Activated CD4-positive, alpha-beta T cell treated with anti-CD3 and anti-CD28 coated beads, Interleukin-2, amount 50 U/mL, for 4 hours (primary cell): ENCODE measurements at places on chromosomes 6 and 20.

DNA sequence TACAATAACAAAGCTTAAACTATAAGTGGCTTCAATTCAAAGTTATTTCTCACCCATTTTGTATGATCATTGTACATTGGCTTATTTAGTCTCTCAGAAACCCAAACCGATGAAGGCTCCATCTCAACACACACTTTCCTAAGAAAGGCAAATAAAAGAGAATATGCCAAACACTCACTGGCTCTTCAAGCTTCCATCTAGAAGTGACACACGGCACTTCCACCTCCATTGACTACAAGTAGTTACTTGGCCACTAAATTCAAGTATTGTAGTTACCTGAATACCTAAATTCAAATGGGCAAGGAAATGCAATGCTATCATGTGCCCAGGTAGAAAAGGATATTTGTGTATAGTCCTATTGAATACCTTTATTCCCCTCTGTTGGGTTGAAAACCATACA lies 170.6 kb downstream of the OGFRL1 start:
- no peak for DNase-seq

DNA sequence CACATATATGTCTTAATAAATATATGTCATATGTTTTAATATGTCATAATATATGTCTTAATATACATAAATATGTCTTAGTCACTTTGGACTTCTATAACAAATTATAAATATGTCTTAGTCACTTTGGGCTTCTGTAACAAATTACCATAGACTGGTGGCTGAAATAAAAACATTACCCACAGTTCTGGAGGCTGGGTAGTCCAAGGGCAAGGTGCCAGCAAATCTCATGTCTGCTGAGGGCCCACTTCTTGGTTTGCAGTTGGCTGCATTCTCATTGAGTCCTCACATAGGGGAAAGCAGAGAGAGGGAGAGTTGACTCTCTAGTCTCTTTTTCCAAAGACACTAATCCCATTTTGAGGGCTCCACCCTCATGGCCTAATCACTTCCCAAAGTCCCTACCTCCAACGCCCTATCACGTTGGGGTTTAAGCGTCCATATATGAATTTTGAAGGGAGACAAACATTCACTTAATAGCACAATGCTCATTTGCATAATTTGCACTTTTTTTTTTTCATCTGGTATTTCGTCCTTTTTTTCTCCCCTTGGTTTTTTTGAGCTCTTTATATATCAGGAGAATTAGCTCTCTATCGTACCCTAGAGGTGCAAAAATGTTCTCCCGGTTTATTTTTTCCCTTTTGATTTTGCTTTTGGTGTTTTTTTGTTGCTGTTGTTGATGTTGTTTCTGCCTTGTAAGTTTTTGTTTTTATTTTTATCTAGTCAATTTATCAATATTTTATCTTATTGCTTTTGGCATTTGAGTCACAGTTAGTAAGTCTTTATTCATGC lies 266.4 kb downstream of the PLCB1 start:
- DNase-seq, result no peak

GRCh38 chr6:4906293-4907276 lies 97.3 kb downstream of the RPP40 start:
- no peak for DNase-seq

DNA sequence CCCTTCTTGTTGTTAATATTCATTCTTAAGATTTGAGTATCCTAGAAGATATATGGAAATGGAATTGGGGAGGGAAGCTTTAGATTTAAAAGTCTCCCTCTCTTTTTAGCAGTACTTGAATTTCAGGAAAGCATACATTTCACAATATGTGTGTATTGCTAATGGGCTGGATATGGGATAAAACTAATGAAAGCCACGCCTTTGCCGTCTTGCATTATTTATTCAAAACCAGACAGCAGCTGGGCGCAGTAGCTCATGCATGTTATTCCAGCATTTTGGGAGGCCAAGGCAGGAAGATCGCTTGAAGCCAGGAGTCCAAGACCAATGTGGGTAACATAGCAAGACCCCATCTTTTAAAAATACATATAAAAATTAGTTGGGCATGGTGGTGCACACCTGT lies 121.6 kb upstream of the TIAM2 start:
- no peak for DNase-seq

- DNase-seq, result no peak
Observed at GRCh38 chr6:82624251-82624650, 260.6 kb downstream of the TPBG start.

GRCh38 chr20:17614176-17614811 lies 44.4 kb downstream of the DSTN start:
- DNase-seq, result no peak

GRCh38 chr20:33884633-33885032 lies 73.5 kb downstream of the CHMP4B start:
- no peak for DNase-seq

DNA sequence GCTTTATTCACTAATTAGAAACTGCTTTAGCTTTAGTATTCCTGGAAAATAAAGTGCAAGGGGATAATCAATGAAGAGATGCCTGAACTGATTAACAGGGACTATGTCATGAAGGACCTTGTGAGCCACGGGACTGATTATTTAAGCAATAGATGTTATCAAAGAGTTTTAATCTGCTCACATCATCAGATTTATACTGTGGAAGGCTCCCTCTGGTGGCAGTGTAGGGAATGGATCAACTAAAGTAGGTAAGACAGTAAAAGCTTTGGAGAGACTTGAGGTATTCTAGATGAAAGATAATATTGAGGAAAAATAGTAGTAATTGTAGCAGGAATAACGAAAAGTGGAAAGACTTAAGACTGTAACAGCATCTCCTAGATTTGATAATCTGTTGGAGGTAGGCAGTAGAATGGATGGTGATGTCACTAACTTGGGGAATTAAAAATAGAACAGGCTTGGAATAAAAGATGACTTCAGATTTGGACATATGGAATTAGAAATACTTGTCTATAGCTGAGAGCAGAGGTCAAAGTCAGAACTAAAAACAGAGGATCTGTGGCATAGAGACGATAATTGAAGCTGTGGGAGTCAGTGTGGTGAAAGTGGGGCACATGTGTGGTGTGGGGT lies 80.3 kb upstream of the HTR1E start:
- no peak for DNase-seq

DNA sequence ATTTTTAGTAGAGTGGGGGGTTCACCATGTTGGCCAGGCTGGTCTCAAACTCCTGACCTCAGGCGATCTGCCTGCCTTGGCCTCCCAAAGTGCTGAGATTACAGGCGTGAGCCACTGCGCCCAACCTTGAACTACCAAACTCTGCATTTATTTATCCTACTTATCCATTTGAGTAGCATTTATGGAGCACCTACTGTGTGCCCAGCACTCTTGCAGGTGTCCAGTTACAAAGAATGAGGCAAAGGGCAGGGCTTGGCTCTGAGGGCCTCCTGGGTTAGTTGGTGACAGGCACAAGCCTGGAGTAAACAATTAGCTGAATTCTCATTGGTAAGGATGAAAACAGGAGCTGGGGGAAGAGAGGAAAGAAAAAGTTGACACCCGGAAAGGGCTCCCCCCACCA lies 93.4 kb upstream of the FOXP4 start:
- DNase-seq, result no peak

- no peak for DNase-seq
Observed at GRCh38 chr20:45325371-45325770, 17.3 kb upstream of the MATN4 start.

GRCh38 chr6:118755941-118756646 lies 104.7 kb upstream of the CEP85L start:
- DNase-seq, result no peak

DNA sequence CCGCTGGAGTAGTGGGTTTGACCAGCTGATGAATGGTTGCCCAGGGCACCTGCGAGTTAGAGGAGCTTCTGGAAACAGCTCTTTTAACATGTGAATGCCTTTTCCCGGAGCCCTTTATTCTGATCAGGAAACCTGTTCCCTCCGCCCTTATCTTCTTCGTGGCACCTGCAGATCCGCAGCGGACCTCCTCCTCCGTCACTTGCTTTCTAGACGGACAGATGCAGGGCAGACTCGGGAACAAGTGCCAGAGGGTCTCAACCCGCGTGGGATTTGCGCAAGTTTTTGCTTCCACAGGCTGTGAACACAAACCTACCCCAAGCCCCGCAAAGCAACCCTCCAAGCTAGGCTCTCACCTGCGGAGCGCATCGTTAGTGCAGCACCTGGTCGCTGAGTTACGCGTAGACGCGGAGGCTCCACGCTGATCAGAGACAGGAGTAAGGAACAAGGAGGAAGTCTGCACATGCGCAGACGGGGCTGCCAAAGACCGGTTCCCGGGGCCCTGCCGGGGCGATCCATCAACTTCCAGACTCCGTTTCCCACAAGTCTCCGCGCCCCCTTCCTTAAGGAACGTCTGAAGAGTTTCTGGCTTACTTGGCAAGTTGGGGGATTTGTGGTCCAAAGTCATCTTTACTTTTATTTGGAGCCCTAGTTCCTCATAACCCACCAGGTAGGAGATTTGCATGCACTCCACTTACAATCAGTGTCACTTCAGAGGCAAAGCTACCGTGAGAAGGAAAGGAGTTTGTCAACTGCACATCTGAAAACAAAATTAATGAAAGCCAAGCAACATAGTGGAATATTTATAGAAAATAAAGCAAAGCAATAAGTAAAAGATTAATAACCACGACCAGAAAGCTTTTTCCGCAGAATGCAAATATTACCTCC lies 52.7 kb upstream of the ELMO2 start:
- DNase-seq, result no peak

DNA sequence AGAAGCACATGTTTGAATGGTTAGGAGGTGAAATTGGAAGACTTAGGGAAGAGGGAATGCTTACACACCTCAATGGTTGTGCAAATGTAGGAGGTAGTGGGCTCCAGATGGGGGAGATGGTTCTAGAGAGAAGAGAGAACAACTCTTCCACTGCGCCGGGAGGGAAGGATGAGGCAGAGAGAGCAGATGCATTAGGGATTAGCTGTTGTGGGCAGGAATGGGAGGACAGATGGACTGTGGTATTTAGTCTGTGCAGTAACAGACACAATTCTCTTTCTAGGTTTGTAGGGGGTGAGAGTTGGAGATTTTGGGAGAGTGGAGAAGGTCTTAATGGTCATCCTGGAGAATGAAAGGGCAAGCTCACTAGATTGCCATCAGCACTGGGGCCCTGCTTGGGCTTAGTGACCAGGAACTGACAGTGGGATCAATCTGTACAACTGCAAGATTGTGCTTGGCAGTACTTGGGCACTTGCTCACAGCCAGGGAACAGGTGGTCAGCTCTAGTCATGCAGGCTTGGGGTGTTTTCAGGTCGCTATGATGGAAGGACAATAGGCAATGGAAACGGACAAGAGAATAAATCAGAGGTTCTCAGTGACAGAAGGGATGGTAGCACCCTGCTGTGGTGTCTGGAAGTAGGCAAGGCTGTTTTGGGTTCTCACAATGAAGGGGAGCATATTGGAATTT lies 182.0 kb upstream of the MYLIP start:
- DNase-seq, result no peak

GRCh38 chr6:81750200-81750599 lies 2.3 kb downstream of the TENT5A start:
- no peak for DNase-seq

- DNase-seq, result no peak
Observed at GRCh38 chr20:50270034-50270395, 79.4 kb downstream of the CEBPB start.

- DNase-seq, result no peak
Observed at GRCh38 chr6:144895313-144896278, 610.5 kb downstream of the UTRN start.

DNA sequence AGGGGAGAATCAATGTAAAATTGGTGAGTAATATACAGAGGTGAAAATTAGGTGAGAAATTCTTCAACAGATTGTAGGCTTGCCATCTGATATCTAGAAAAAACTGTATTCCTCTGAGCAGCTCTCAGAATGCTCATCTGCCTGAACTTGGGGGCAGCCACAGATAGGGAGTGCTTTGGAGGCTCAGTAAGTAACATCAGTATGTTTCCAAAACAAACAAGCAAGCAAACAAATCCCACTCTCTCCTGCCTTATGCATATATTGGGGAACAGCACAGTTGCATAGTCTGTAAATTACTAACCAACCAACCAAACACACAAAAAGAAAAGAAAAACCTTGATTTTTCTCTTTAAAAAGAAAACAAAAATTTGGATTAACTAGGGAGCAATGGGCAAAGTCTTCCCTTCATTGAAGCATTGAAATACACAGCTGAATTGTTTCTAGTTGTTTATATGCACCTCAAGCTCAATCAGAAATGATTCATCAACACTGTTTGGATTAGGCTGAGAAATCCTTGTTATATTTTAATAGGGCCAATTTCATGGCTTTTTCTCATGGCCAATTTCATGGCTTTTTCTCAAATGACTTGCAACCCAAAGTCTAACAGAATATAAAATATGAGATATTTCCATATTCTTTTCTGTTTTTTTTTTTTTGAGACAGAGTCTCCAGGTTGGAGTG lies 50.1 kb upstream of the DEK start:
- no peak for DNase-seq

DNA sequence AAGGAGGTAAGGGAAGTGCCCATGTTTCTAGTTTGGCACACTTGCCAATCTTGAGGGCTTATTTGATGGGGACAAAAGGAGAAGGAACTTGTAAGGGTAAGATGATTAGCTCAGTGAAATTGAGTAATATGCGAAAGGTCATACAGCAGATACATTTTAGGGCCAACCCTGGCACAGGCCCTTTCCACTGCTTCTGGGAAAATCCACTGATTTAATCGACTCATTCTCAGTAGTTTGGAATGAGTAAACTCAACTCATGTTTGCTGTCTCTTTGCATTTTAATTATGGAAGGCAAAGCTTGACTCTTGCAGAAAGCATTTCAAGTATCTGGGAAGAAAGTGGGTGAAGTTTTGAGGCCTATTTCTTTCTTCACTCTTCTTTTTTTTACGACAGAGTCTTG lies 20.0 kb downstream of the PHF20 start:
- DNase-seq, result no peak

DNA sequence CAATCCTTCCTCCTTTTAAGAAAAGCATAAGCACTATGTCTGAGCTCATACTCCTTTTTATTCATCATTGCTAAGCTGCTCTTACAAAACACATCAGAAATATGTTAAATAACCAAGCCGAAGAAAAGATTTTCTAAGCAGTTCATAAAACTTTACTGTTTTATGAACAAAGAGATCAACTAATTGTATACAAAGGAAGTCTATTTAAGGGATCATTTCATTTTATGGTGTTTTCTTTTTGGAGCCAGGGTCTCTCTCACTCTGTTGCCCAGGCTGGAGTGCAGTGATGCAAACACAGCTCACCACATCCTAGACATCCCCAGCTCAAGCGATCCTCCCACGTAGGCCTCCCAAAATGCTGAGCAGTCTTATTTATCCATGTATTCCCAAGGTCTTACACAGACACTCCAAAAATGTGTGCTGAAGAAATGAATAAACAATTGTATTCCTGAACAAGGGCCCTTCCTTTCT lies 9.3 kb downstream of the NUDT3 start:
- no peak for DNase-seq
